ENCODE measurements at places on chromosomes 5 and 9. TPM values are rescaled to one million over a fixed set of nuclear protein-coding genes. Genes with fewer than 3 reads are reported as not detected.

- no peak for DNase-seq
Measured at GRCh38 chr9:124017929-124018729, 6.6 kb downstream of the LHX2 start.

DNA sequence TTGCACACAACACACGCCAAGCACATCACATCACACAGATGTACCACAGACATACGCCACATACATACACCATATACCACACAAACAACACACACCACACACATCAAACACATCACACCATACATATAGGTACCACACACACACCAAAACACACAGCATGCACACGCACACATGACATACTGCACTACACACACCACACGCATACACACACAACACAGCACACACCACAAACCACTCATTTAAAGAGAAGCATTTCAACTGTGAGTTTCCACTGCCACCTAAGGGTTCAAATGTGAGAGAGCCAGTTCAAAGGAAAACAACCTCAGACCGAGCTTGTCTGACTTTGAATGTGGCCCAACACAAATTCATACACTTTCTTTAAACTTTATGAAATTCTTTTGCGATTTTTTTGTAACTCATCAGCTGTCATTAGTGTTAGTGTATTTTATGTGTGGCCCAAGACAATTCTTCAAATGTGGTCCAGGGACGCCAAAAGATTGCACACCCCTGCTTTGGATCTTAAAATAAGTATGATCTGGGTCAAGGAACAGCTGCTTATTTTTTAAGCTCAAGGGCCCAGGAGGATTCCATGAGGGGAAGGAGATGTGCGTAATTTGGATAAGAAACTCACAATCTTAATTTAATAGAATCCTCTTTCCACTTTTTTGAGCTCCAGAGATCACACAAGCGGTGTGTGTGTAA is 494.6 kb downstream of the GADD45G start:
- no peak for DNase-seq

GRCh38 chr5:179974246-179974945 is 66.7 kb upstream of the TBC1D9B start:
- no peak for DNase-seq

- no peak for DNase-seq
Measured at GRCh38 chr9:92467041-92467440, 15.3 kb downstream of the ASPN start.

DNA sequence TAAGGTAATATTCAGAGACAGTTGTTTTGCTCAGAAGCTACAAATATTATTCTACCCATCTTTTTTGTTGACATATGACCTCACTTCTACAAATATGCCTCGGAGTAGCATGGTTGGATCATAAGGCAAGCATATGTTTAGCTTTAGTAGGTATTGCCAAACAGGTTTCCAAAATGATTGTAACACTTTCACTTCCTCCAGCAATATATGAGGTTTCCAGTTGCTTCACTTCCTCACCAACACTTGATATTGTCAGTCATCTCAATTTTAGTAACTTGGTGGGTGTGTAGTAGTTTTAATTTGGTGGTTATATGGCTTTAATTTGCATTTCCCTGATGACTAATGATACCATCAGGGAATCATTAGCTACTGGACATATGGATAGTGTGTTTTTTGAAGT is 46.7 kb downstream of the TNFSF8 start:
- DNase-seq: no peak

PCDHA12 gene
- 0.24 TPM for total RNA-seq

ASS1 gene
- total RNA-seq: 118 TPM

SLC6A19 gene
- total RNA-seq: not detected
